ENCODE measurements at places on chromosomes 3 and 15.

- no peak for DNase-seq
Measured at GRCh38 chr3:37530047-37530697, 331.5 kb upstream of the CTDSPL start.

DNA sequence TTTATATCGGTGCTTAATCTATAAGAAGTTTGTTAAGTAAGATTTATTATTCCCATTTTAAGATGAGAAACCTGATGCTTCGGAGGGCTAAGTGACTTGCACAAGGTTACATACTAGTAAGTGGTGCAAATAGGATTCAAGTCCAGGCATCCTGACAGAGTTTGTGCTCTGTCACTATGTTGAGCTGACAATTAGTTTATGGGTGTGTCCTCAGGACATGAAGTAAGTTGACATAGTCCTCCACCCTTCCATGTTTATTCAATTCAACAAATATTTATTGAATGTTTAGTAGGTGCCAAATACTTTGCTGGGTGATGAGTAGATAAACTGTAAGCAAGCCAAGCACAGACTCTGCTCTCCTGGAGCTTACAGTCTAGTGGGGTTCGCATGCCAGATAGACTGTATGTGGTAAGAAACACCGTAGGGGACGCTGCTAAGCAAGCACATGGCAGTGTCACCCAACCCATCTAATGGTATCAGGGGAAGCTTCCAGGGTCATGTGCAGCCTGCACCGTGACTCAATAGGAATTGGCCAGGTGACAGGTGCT is 342.7 kb upstream of the SATB1 start:
- DNase-seq: no peak

DNA sequence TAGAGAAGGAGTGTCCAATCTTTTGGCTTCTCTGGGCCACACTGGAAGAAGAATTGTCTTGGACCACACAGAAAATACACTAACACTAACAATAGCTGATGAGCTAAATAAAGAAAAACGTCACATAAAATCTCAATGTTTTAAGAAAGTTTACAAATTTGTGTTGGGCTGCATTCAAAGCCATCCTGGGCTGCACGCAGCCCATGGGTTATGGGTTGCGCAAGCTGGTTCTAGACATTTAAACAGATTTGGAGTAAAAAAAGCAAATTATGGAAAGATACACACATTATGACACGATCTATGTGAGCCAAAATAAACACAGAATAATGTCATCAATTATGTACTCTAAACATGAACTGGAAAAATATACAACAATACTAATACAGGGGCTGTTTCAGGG is 703.3 kb upstream of the LMCD1 start:
- DNase-seq: no peak

DNA sequence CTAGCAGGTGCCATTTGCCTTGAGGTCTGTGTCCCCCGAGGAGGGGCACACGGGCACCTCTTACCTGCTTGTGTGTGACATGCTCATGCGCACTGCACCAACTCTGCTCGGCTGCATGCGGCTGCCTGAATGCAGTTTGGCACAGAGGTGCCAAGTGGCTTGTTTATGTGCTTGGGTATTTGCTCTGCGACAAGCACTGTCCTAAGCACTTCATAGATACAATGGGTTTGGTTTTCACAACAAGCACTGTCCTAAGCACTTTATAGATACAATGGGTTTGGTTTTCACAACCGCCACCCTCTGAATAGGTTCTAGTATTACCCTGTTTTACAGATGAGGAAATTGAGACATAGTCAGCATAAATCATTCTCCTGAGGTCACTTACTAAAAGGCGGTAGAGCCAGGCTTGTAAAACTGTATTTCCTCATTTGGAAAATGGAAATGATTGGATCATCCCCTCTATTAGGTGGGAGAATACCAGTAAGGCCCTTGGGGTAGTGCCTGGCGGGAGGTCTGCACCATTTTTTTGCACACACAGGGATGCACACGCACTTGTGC is 487 bp downstream of the ITIH4 start:
- no peak for DNase-seq

DNA sequence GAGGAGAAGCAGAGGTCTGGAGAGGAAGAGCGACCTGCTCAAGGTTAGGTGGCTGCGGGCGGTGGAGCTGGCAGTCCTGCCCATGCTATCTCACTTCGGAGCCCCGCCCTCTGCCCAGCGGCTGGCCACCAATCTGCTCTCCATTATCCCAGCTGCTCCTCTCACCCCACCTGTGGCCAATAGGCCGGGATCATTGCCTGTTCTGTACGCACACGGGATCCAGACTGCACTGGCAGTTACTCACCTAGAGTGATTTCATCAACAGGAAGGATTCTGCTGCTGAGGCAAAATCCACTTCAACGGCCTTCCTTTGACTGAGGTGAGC is 100.6 kb downstream of the TLE3 start:
- no peak for DNase-seq

- no peak for DNase-seq
Measured at GRCh38 chr3:2099028-2099671, 484 bp downstream of the CNTN4 start.

DNA sequence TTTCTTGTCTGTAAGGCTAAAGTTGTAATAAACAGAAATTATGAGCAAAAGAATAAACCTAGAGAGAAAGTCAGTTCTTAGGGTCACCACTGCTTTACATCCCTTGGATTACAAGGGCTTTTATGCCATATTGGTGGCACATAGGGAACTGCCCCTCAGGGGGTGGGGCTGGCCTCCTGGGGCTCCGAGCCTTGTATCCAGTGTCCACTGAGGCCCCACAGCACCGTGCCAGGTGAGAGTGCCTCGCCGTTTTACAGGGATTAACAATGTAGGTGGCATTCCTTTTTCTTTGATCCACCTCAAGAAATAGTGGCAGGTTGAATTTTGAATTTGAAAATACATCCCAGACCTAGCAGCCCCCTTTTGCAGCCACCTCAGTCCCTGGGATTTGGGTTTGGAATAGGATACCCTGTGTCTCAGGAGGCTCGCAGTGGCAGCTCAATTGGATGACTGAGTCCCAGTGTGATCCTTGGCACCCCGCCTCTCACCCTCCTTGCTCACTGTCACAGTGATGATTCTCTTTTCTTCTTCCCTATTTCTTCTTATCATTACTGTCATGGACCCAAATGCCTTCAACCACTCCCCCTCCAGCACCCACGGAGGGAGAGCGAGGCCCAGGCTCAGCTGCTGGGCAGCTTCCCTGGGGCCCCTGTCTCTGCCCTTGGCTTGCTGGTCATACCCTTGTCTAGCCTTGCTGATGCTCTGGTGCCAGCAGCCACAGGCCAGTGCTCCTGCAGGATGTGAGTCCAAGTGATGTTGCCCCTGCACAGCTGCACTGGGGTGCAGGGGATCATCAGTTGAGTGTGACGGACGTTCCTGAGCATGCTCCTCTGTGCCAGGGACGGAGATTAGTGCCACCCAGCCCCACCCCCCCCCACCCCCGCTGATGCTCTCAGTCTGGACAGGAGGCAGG is 137.9 kb downstream of the DNAJB8 start:
- DNase-seq: no peak

DNA sequence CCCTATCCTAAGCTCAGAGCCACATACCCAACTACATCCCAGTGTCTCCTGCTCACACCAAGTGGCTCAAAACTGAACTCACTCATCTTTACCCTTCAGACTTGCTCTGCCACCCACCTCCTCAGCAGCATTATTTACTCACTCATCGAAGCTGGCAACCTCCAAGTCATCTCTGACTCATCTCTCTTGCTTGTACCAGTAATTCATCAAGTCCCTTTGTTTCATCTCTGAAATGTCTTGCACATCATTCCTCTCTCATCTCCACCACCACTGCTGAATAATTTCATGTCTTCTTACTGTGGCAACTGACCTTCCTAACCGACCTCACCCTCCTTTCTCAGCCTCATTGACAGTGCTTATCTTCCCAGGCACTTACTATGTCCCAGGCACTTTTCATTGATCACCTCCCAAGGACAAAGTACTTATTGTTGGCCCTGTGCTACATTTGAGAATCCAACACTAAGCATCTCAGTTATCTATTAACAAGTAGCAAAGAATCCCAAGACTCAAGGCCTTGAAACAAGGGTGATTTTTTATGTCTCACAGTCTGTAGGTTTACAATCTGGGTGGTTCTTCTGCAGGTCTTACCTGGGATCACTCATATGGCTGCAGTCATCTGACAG is 82.0 kb downstream of the MRPL46 start:
- peak; percentile 53 for DNase-seq

GRCh38 chr3:182729903-182730674 is 63.2 kb upstream of the ATP11B start:
- no peak for DNase-seq

DNA sequence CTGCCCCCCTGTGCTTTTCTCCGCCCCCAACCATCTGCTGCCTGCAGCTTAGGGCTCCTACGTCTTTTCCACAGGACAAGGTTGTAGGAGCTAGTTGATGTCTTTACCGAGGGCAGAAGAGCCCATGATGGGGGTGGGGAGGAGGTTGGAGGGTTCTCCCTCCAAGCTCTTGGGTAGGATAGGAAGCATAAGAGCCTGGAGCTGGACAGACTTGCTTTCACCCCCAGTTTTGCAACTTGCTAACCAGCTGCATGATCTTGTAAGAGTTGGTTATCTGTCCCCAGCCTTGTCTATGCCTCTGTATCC is 856 bp downstream of the ABCF3 start:
- DNase-seq: no peak

GRCh38 chr15:81357180-81357686 is 16.8 kb downstream of the TMC3 start:
- DNase-seq: no peak

- DNase-seq: no peak
Measured at GRCh38 chr3:115943579-115943978, 320.3 kb downstream of the GAP43 start.

- DNase-seq: peak; percentile 95
Measured at GRCh38 chr3:65888980-65889706, 149.6 kb downstream of the MAGI1 start.

GRCh38 chr3:4849136-4849535 is 130.1 kb upstream of the BHLHE40 start:
- DNase-seq: no peak

DNA sequence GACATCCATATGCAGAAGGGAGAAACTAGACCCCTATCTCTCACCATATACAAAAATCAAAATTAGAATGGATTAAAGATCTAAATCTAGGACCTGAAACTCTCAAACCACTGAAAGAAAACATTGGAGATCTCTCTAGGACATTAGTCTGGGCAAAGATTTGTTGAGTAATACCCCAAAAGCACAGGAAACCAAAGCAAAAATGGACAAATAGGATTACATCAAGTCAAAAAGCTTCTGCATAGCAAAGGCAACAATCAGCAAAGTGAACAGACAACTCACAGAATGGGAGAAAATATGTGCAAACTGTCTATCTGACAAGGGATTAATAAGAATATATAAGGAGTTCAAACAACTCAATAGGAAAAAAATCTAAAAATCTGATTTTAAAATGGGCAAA is 54.8 kb downstream of the MYO9A start:
- no peak for DNase-seq

DNA sequence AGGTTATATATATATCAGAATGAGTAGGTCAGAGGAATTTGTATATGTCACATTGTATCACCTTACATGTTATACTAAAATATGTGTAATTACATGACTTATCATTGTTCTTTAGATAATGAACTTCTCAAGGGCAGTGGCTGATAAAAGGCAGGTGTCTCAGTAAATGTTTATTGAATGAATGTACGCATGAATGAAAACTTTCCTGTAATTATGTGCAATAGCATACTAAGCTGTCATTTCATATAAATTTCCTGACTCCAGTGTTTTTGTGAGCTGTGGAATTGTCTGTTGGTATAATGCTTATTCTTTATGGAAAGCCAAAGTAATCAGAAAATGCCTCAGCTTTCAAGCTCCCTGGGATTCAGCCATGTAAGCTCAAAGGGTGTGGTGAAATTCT is 4.2 kb downstream of the TBC1D23 start:
- DNase-seq: no peak

GRCh38 chr3:13235079-13235478 is 161.8 kb upstream of the IQSEC1 start:
- DNase-seq: no peak

DNA sequence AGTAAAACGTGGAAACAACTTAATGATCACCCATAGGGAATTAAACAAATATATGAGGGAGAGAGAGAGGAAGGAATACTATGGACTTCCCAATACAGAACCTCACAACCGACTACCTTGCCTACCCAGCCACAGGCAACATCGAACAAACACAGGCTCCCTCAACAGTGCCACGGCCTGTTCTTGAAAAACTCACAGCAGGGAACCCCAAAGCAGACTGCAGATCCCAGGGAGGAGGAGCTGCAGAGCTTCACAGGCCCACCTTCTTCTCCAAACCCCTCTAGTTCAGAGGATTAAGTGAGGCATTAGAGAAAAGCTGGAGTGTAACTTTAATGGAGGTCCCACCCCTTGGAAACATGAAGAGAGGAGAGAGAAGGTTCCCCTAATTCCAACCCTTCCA is 110.2 kb downstream of the ST8SIA2 start:
- no peak for DNase-seq

DNA sequence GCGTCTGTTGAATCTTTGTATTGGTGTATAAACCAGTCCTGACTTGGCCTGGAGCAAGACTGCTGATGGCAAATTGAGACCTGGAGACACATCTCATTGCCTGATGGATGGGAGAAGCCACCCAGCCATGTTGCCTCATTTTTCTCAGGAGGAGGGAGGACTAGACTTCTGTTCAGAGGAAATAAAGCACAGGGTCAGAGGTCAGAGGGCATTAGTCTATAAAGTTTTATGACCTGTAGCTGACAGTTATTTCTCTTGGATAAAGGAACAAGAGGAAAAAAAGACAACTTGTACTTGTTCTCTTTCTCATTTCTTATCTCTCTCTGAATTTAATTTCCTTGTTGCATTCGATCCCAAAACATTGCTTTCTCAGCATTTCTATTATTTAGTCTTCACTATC is 775.9 kb downstream of the SQOR start:
- no peak for DNase-seq

DNA sequence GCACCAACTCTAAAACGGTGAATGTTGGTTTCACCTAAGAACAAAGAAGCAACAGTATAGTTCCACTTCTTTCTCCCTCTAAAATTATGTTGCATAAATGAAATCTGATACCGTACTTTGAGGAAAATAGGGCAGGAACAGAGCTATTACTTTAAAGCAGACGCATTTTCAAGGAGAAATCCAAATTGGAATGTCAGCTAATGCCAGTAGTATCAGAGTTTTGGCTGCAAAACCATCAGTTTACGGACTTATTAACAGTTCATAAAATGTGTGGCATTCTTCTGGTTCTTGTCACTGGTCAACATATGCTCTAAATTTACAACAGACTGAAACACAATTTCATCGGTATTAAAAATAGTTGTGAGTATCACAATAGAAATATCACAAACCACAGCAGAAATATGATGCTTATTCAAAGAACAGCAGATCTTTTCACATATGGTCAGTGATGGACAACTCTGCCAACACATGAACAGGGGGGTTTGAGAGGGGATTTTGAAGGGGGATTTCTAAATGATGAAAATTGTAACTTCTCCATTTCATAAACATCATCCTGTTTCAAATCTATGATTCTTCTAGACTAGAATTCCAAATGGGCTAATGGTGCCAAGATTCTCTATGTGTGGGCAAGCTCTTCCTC is 38.7 kb upstream of the ROBO2 start:
- no peak for DNase-seq

All from AG08395 (cell line).